Activated CD4-positive, alpha-beta T cell treated with anti-CD3 and anti-CD28 coated beads for 4 hours (primary cell): ENCODE measurements at places on chromosomes 6 and 20.
A peak's percentile ranks its signal among the peaks of the same experiment; 100 is the strongest.

GRCh38 chr6:135183002-135183531, 2.0 kb downstream of the MYB start:
- DNase-seq: peak; percentile 72

GRCh38 chr6:157847846-157848245, 24.8 kb downstream of the SNX9 start:
- DNase-seq: no peak

GRCh38 chr6:129252377-129253071, 369.6 kb downstream of the LAMA2 start:
- no peak for DNase-seq

- no peak for DNase-seq
Observed at GRCh38 chr20:58256842-58257241, 28.4 kb upstream of the ANKRD60 start.

DNA sequence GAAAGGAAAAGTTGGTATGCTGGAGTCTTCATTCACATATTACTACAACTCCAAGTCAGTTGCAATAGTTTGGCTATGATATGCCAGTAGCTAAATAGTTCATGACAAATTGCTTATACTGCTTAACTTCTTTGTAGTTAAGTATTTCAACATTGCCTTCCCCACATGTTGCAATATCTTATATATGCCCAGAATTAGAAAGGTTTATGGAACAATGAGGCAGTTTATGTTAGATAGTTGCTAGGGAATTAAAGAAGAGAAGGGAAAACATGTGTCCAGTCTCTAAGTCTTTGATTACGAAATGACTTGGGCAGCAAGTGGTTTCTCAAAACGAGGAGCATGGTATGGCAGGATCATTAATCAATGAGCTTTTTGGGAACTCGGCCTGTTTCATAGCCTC, 145.8 kb downstream of the PLCB4 start:
- DNase-seq: no peak

DNA sequence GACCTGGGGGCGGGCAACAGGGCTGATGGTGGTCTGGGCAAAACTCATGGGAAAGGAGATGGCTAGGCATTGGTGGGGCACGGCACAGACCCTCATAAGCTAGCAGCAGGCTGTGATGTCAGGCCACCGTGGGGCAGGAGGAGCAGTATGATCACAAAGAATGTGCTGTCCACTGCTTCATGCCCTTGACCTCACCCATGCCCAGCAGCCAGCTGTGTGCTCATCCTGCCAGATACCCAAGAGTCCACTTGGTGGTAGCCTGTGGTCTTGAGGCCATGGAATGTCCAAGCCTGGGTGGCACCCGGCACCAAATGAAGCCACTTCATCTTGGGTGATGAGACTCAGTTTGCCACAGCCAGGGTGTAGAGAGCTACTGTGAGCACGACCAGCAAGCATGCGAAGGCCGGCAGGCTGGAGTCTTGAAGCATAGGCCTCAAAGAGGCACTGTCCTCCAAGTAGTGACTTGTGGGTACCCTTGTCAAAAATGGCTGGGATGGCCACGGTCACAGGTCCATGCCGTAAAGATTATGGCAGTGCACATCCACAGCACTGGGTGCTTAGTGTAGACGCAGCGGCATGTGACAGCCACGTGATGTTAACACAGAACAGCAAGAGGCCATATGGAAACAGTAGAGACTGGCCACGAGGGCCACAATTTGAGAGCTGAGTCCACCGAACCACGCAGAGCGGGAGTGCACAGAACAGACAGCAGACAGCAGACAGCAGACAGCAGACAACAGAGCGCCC, 19.0 kb downstream of the PLAGL2 start:
- no peak for DNase-seq
